ENCODE measurements at places on chromosomes 1 and 21.

DNA sequence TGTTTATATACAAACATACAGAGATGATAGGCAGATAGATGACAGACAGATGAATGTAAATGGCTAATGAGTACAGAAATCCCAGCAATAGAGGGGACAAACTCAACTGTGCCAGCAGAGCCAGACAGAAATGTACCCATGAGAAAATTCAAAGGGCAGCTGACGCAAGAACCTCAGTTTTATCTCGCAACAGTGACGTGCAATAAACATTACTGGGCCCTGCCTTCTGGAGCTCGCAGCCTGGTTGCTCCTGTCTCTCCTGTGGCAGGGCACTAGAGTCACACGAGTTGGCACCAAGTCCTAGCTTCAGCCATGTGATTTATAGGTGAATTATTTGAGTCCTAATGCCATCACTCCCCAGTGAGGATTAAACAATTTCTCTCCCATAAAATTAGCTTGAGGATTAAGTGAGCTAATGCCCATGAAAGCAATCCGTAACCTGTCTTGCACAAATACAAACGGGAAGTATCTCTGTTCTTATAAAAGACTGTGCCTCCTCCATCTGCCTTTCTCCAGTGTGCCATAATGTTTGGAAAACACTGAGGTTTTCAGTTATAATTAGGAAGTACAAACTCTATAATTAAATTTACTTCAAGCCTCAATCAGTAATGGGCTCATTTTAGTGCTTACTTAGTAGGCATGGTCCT is 50.7 kb downstream of the VAV3 start:
- no peak for DNase-seq

GRCh38 chr1:199931666-199932377 is 95.7 kb upstream of the NR5A2 start:
- no peak for DNase-seq

DNA sequence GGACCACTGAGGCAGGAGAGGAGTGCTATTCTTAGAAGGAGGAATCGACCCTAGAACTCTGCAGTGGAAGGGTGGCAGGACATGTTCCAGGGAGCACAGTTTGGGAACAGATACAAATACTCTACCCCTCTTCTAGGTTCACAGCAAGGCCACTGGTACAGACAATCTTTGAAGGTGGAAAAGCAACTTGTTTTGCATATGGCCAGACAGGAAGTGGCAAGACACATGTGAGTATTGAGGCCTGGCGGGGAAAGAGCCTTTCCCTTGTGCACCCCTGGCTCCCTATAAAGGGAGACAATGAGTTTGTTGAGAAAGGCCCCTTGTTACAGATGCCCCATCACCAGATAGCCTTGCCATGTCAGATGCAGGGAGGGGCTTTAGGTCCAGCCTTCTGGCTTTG is 17.8 kb downstream of the KIF2C start:
- no peak for DNase-seq

- peak; percentile 25 for DNase-seq
Observed at GRCh38 chr1:91712981-91713841, 172.7 kb downstream of the TGFBR3 start.

DNA sequence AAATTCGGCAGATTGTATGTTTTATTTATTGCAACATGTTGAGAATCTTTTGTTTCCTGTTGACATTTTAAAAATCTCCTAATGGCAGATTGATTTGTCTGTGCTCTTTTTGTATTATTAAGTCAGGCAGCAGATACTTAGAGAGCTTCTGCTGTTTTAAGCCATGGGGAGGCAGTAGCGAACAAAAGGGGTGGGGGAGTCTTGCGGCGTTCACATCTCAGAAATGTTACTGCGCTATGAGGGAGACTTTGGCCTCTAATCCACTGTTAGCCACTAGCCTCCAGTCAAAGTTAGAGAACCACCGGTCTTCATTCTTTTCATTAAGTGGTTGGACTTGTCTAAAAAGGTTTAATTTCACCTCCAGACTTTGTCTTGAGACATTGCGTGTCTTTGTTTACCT is 93.6 kb downstream of the DYRK1A start:
- DNase-seq, result no peak

Data from activated T-cell treated with anti-CD3 and anti-CD28 coated beads for 48 hours (primary cell).